Fibroblast of the aortic adventitia (primary cell): ENCODE measurements at places on chromosomes 7 and 10.

GRCh38 chr10:83214136-83214535 lies 925.2 kb upstream of the GHITM start:
- no peak for DNase-seq

GRCh38 chr7:137946011-137946410 lies 55.9 kb downstream of the CREB3L2 start:
- no peak for DNase-seq

GRCh38 chr7:32094516-32094915 lies 24.3 kb upstream of the PDE1C start:
- DNase-seq, result no peak

DNA sequence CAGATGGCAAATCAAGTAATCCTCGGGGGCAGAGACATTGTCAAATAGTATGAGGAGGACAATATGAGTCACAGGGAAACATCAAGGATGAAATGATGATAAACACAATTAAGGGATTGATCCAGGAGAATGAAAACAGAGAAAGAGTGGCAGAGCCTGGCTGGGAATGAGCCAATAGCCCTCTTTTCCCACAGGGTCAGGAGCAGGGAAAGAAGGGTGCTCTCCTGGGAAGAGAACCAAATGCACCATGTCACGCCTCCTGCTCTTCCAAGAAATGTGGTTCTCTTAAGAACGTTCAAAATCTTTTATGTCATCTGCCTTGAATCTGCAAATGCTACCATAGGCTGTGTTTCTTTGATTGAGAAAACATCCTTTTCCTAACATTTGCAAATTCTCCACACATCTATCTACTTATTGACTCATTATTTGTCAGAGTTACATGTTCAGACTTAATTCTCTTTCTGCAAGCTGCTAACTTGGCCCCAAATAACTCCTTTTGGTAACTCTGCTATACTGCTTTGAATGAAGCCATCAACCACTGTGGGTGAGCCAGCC lies 50.6 kb downstream of the HIPK2 start:
- DNase-seq, result peak; percentile 53

GRCh38 chr7:46291050-46291438 lies 370.0 kb upstream of the IGFBP3 start:
- DNase-seq, result peak; percentile 53

- DNase-seq, result no peak
These were observed 43.0 kb upstream of the COL1A2 start for GRCh38 chr7:94351703-94352102.

- no peak for DNase-seq
These were observed 1164.0 kb upstream of the CELF2 start for GRCh38 chr10:9853405-9854355.

- DNase-seq, result no peak
These were observed 54.2 kb downstream of the METTL2B start for GRCh38 chr7:128530855-128531104.

DNA sequence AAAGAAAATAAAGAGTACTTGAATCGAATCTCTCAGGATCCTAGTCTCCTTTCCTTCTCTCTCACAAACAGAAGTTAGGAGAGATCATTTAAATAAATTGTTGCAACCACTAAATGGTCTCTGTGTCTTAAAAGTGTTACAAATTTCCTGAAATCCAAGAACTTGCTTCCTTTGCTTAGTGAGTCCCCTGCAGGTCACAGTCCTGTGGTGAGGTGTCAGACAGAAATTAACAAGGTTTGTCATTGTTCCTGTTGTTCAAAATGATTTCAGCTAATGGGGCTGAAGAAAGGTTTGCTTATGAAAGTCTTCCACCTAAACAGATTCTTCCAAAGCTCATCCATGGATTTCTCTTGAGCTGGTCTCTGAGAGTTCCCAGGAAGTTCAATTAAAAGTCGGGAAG lies 151.6 kb upstream of the SLC26A5 start:
- no peak for DNase-seq

- DNase-seq, result no peak
These were observed 209.3 kb upstream of the TBX20 start for GRCh38 chr7:35463176-35463700.

DNA sequence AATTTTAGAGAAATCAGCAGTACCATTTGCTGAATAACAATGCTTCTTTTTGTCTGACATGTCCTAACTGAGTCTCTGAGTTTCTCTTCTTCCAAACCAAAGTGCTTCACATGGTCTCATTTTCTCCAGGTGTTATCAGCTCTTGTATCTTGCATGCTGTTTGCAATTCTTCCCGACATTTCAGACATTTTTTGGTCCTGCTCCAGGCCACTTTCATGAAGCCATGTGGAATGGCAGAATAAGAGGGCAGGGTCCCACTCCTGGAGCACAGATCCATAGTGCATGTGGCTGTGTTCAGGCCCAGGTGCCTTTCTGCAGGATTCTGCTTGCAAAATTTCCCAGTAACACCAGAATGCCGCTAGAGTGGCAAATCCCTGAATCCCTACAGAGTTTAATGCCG lies 916.2 kb downstream of the NXPH1 start:
- DNase-seq, result no peak

DNA sequence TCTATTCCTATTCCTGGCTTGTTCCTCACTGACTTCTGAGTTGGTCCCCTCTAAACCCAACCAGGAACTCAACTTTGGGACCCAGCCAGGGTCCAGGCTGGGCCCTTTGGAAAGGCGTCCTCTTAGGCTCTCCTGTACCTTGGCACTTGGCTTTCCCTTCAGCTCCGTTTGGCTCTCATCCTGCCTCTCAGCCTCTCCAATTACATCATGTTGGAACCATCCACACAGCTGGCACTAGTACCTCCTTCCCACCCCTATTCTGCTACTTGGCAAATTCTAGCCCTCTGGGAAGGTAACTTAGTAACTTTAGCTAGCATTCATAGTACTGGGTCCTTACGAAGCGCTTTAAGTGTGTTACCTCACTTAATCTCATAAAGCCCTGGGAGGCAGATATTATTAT lies 205.3 kb upstream of the HABP2 start:
- peak; percentile 7 for DNase-seq

- DNase-seq, result no peak
These were observed 97.0 kb upstream of the ODAD2 start for GRCh38 chr10:28095791-28096378.

DNA sequence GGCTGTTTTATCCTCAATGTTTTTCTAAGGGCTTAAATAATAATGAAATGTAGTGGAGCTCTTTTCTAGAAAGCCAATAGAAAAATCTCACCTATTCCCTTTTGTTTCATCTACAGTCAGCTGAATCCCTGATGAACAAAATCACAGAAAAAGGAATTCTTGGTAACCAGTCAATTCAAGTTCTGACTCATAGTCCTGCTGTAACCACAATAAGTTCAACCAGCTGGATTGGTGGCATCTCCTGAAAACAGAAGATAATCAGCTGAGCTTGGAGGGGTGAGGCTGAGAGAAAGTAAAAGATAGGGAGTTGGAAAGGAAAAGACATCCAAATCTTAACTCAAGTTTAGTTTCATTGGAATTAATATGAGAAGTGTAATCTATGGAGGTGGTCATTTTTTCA lies 772.1 kb downstream of the CCSER2 start:
- no peak for DNase-seq

- no peak for DNase-seq
These were observed 75.9 kb downstream of the BUB3 start for GRCh38 chr10:123229927-123230630.

GRCh38 chr10:82278401-82279182 lies 403.6 kb downstream of the NRG3 start:
- no peak for DNase-seq

DNA sequence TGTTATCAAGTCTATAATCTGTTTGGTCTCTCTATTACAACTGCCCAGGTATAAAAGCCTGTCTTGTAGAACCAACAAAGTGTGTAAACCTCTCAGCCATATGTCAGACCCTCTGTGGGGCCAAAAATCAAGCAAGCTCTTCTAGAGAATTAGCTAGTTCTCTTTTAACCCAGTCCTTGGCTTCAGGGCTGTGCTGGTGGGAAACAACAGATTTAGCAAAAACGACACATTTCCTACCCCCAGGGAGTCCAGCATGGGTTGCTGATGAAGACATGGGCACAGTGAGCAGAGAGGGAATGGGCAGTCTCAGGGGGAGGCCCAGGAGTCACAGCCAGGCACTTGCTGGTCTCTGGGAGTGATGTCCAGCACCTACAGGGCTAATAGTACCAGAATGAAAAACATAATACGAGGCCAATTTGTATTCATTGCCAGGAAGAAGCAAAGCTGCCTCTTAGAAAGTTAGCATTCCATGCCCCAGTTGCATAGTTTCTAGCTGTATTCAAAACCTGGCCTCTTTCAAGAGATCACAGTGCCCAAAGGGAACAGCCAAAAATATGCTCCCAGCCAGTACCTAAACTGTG lies 80.1 kb downstream of the FRMD4A start:
- DNase-seq, result no peak

DNA sequence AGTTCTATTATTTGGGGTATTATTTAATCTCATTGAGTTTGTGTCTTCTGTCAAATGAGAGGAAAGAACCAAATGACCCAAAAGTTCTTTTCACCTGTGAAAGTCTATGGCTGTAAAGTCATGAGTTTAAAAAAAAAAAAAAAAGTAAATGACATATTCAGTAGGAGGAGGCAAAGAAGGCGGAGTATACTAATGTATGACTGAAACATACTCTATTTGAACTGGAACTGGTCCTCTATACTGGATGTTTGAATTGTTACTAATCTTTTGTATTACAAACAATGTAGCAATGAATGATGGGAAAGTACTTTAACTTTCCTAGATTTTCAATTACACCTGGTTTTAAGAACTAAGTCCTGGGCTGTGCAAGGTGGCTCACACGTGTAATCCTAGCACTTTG lies 24.9 kb upstream of the GSAP start:
- DNase-seq, result no peak

DNA sequence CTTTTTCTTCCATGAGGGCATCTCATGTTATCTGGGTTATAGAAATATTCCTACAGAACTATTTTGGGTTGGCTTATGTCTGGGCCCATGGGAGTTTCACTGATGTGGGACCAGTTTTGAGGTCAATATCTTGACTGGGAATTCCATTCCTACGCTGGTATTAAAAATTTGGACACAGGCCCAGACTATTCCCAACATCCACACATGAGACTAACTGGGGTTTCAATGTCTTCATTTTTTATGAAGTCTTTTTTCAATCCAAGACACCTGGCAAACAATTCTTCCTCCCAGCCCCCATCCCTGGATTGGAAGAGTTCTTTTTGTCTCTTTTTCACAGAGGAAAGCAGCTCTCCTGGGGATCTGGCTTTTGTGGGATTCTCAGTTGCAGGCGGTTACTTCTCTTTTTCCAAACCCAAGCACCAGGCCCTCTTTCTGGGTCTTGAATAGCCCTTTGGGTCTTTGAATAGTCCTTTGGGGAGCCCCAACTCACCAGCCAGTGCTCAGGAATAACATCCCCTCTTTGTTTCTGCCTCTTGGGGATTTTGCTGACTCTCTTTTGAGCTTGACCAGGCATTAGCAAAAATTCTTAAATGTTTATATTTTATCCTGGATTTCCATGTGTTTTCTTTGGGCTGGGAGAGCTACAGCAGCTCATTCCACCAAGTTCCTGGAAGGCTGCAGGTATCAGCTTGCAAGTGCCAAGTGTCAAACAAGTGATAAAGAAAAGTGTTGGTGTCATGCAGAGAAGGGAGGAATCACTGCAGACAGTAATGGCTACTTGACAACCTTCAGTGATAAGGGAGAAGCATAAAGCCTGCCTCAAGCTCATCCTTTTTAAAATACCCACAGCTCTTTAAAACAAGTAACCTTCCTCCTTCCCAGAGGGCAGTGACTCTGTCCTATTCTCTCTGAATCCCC lies 234.3 kb downstream of the ADAM12 start:
- peak; percentile 89 for DNase-seq

GRCh38 chr10:121509112-121509511 lies 89.1 kb downstream of the FGFR2 start:
- no peak for DNase-seq

GRCh38 chr10:32957341-32958084 lies 517 bp downstream of the ITGB1 start:
- DNase-seq, result no peak

- no peak for DNase-seq
These were observed 9.0 kb downstream of the SPOCK2 start for GRCh38 chr10:72079356-72079755.

DNA sequence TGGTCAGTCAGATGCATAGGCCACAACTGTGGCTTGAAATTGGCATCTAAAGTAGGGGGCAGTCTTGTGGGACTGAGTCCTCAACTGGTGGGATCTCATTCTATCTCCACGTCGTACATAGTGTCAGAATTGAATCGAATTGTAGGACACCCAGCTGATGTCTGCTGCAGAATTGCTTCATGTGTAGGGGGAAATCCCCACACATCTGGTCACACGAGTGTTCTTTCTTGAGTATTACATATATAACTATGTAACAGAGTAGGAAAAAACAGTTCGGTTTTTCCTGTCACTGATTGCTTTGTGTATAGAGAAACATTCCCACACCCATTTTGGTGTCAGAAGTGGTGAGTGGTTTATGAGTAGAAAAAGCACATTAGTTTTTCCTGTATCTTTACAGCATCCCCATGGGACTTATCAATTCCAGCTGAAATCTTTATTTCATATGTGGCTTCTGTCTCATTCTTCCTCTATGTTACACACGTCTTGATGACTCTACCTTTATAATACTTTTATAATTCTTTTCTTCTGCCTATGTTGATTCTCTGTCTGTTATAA lies 79.4 kb upstream of the PCGF5 start:
- no peak for DNase-seq

GRCh38 chr10:60312818-60313588 lies 76.7 kb downstream of the ANK3 start:
- peak; percentile 74 for DNase-seq

DNA sequence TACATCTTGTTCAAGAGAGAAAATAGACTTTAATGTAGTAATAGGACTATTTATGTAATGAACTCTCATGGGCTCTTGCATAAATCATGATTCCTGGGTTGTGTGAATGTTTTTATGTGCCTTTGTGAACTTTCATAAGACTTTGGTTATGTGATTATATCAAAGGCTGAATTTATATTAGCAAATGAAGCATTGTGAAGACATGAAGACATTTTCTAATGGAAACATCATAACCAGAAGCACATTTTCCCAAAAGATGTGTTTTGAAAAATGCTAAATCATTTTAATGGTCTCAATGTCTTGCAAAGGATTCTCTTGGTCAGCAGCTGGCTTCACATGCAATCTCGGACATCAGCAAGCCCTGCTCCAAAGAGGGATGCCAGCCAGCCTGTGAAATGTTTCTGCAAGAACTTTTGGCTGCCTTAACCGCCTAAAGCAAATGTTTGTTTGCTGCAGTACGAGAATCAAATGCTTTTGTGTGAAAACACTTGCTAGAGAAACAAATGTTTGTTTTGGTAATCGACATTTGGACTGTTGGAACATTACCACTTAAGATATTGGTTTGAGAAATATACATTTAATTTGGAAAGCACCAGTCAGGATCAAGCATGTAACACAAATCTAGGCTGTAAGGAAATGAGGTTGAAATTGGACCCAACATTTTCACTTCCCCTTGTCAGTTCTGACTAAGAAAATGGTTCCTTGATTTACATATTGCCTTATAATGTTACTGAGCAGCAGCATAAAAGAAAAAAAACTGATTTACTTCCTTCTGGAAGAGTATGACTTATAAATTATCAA lies 102.1 kb downstream of the RTKN2 start:
- DNase-seq, result peak; percentile 85

DNA sequence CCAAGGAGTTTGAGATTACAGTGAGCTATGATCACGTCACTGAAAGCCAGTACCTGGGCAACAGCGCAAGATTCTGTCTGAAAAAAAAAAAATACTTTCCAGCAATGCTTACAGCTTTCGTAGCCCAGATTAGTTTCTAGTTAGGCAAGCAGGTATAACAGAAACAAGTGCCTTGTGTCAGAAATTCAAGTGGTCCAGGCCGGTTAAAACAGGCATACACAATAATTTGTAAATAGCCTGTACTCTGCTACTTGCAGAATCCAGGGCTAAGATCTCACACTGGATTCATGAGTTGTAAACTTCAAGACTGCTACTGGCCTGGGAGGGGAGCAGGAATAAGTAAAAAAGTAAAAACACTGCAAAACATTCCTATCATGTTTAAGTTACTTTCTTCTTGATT lies 512.9 kb downstream of the IPMK start:
- no peak for DNase-seq
